ENCODE measurements at places on chromosomes 2 and 18.

- no peak for DNase-seq
Measured at GRCh38 chr2:85235281-85235680, 92.5 kb downstream of the TGOLN2 start.

- no peak for DNase-seq
Measured at GRCh38 chr2:189673661-189674373, 653 bp upstream of the ANKAR start.

DNA sequence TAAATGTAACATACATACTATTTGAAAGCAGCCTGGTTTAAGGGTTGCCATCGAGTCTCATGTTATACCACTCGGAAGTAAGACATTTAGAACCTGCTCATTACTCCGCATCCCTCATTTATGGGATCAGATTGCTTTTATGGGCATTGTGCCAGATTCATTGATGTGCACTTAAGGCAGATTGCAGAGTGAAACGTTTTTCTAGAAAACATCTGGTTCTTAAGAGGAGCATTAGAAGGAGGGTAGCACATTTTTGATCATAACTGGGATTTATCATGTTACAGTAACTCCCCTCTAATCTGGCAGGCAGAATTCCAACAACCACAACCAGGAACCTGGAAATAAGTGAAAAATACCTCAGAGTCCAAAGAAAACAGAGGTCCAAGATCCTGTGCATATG lies 74.2 kb upstream of the GALNT3 start:
- DNase-seq, result peak; percentile 22

- DNase-seq, result no peak
Measured at GRCh38 chr2:12310399-12310798, 406.3 kb upstream of the TRIB2 start.

GRCh38 chr2:170974304-170974993 lies 45.4 kb downstream of the GORASP2 start:
- no peak for DNase-seq

GRCh38 chr18:38752430-38752829 lies 1186.8 kb upstream of the CELF4 start:
- no peak for DNase-seq

GRCh38 chr2:135985826-135986393 lies 484 bp upstream of the DARS1 start:
- DNase-seq, result no peak

- no peak for DNase-seq
Measured at GRCh38 chr2:113976277-113976928, 86.5 kb downstream of the ACTR3 start.

- DNase-seq, result no peak
Measured at GRCh38 chr2:18398833-18399232, 161.6 kb downstream of the RDH14 start.

DNA sequence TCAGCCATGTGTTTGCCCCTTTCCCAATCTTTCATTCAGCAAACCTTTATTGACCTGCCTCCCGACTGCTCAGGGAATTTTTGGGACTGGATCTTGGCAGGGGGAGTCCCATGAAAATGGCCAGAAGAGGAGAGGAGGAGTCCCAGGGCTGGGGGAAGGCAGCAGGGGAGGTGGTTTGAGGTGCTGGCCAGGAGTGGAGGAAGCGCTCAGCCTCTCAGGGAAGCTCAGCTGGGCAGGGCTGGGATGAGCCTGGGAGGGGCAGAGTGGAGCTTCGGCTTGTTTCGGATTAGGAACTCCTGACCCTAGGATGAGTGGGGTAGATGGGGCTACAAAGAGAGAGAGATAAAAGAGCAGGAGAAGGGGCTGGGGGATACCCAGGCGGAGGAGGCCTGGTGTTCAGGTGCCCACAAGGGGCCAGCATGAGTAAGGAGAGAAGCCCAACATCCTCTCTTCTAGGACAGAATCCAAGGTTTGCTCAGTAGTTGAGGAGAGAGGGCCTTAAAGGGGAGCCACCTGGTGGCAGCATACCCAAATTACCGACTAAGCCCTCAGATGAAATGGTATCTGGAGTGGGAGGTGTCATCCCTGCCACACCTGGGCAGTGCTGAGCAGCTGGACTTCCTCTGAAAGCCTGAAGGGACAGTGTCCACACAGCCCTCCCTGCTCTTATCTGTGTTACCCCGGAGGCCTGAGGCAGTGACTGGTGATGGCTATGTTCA lies 91.1 kb downstream of the INHBB start:
- DNase-seq, result no peak

DNA sequence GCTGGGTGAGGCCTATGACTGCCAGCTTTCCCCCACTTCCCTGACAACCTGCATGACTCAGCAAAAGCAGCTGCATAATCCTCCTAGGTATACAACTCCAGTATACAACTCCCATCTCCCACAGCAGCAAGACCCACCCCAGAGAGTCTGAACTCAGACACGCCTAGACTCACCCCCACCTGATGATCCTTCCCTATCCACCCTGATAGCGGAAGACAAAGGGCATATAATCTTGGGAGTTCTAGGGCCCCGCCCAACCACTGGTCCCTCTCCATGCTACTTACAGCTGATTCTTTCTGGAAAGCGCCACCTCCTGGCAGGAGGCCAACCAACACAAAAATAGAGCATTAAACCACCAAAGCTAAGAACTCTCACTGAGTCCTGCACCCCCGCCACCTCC lies 296.5 kb downstream of the DCC start:
- DNase-seq, result no peak

DNA sequence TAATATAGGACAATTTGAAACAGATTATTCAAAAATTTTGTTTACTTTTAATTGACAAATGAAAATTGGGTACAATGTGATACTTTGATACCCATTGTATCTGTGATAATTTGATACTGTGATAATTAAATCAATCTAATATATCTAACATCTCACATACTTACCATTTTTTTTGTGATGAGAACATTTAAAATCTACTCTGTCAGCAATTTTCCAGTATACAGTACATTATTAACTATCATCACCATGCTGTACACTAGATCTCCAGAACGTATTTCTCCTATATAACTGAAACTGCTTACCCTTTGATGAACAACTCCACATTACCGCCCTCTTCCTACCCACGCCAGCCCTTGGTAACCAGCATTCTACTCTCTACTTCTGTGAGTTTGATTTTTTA lies 139.7 kb upstream of the TFPI start:
- DNase-seq, result no peak

DNA sequence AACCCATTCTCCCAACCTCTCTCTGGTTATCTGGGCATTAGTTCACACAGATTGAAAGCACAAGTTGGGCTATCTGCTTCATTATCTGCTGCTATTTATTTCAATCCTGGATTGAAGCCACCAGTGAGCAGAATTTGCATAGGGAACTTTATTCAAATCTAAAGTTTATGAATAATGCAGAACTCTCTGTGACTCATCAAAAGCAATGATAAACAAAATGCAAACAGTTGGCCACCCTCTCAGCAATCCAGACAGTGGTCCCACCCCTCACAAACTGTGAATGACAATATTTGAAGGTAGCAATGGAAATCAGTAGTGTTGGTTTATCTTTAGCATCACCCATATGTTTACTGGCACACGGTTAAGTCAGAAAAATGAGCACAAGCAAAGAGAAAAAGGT lies 106.8 kb upstream of the TMEM178A start:
- DNase-seq, result no peak

DNA sequence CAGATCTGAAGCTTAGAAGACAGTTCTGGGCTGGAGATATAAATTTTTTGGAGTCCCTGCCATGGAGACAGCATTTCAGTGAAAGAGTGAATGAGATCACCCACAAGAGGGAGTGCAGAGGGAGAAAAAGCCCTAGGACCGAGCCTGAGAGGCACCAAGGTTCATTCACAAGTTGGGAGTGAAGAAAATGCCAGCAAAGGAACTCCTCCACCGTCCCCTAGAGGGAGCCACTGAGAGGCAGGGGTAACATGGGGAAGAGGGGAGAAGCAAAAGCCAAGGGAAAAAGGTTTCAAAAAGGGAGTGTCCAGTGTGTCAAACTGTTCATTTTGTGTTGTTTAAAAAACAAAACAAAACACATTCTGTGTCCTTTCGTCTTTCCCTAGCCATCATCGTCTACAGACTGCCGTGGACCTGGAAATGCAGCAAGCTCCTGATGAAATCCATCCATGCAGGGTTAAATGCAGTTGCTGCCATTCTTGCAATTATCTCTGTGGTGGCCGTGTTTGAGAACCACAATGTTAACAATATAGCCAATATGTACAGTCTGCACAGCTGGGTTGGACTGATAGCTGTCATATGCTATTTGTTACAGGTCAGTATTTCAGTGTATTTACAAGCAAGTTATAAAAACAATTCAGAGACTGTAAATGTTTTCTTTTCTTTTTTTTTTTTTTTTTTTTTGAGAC lies 19.1 kb downstream of the CYBRD1 start:
- DNase-seq, result no peak

- DNase-seq, result no peak
Measured at GRCh38 chr18:22639561-22639960, 221.8 kb upstream of the CTAGE1 start.

- no peak for DNase-seq
Measured at GRCh38 chr2:12402440-12403139, 314.1 kb upstream of the TRIB2 start.

DNA sequence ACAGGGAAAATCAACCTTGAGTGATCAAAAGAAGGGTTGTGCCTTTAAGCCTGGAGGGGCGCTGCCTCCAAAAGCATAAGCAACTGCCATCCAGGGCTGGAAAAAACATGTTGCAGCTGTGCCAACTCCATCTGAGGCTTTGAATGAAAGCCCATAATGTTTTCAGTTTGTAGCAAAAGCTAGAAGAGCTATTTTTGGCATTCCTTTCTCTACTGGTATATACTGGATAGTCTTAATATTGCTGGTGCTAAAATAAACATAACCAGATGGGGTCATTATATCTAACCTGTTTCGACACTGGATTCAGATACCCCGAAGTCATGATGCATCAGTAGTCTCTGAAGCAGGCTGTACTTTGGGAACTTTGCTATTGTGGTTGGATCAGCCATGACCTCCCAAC lies 25.1 kb downstream of the ANXA4 start:
- no peak for DNase-seq

GRCh38 chr2:10407841-10408648 lies 40.1 kb downstream of the ODC1 start:
- no peak for DNase-seq

- no peak for DNase-seq
Measured at GRCh38 chr2:233772153-233772552, 6.0 kb upstream of the MROH2A start.

DNA sequence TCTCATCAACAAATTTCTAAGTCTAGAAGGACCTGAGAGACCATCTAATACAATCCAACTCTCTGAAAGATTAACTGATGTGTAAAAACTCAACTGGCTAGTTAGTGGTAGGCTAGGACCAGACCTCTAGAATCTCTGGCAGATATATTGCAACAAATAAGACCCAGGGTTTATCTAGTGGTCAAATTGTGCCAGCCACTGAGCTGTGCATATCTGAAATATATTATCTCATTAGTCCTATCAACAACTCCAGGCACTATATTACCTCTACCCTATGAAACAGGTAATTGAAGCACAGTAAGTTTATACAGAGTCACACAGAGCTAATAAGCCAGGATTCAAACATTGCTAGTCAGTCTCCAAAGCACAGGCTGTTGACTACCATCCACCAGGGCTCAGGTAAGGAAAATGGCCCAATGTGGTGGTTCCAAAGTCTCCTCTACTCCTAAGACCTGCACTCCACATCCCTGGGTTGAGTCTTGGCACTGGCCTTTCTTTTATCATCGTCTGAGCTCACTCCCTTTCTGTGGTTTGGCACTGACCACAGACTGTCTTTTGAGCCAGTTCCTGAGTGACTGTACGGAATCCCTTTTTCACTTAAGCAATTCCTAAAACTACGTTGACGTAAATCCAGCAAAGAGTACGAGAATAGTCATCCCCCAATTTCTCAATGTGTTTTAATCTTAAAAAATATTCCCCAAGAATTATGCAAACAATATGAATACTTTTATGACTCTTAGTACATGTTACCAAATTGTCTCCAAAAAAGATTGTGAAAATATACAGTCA lies 11.9 kb upstream of the PID1 start:
- DNase-seq, result no peak

- no peak for DNase-seq
Measured at GRCh38 chr18:24112874-24113615, 25.8 kb upstream of the CABYR start.

GRCh38 chr18:28189400-28190239 lies 12.7 kb upstream of the CDH2 start:
- no peak for DNase-seq

- no peak for DNase-seq
Measured at GRCh38 chr2:203740871-203741281, 34.4 kb downstream of the CD28 start.

DNA sequence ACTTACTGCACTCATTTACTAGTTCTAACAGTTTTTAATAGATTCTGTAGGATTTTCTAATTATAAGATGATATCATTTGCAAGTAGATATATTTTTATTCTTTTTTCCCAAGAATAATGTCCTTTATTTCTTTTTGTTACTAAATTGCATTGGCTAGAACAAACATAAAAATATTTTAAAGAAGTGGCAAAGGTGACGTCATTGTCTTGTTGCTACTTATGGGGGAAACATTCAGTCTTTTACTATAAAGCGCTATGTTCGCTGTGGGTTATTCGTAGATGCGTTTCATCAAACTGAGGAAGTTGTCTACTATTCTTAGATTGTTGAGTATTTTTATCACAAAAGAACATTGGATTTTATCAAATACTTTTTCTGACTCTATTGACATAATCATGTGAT lies 765.2 kb upstream of the POU3F3 start:
- DNase-seq, result no peak

DNA sequence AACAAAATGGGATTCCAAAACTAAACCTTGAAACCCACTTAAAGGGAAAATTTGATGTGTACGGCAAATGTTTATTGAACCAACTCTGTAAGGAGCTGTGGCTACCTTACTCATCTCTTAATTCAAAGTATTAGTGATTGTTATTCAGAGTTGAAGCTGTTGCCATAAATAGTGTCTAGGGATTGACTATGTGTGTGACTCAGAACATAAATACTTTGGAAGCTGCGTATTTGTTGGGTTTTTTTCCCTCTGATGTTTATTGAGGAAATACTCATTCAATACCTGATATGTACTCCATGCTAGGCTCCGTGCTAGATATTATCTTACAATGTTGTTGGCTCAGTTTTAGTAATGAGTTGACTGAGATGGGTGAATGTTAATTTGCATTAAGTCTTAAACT lies 90.4 kb downstream of the PTRHD1 start:
- no peak for DNase-seq

DNA sequence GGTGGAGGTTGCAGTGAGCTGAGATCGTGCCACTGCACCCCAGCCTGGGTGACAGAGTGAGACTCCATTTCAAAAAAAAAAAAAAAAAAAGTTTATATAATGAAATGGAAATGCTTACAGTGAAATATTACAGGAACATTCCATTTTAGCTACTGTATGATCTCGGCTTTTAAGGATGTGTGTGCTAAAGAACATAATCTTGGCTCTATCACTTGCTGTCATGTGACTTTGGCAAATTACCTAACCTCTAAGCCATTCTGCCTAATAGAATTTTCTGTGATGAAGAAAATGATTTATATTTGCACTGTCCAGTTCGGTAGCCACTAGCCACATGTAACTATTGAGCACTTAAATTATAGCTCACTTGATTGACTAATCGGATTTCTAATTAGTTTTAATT lies 36.3 kb downstream of the SMAD4 start:
- DNase-seq, result no peak
